ENCODE measurements at places on chromosomes 7 and 10.

DNA sequence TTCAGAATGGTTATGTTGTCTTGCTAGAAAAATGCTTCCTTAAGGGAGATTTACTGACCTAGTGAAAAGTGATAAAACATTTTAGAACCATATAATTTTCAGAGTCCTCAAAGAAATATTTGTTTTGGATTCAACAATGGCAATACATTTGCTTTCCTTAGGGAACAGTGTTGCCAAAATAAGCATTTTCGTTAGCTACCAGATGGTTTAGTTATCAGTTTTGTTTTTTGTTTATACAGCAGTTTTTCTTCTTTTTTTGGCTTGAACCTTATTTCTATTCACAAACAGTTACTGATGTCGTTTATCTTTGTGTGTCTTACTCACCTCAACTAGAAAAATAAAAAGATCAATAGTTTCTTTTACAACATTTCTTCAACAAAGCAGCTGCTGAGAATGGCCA, 48.6 kb downstream of the EXOC4 start:
- no peak for DNase-seq

GRCh38 chr7:147363101-147363500, 1227.5 kb upstream of the C7orf33 start:
- DNase-seq = no peak

- no peak for DNase-seq
Measured at GRCh38 chr7:129739427-129739826, 127.9 kb downstream of the NRF1 start.

DNA sequence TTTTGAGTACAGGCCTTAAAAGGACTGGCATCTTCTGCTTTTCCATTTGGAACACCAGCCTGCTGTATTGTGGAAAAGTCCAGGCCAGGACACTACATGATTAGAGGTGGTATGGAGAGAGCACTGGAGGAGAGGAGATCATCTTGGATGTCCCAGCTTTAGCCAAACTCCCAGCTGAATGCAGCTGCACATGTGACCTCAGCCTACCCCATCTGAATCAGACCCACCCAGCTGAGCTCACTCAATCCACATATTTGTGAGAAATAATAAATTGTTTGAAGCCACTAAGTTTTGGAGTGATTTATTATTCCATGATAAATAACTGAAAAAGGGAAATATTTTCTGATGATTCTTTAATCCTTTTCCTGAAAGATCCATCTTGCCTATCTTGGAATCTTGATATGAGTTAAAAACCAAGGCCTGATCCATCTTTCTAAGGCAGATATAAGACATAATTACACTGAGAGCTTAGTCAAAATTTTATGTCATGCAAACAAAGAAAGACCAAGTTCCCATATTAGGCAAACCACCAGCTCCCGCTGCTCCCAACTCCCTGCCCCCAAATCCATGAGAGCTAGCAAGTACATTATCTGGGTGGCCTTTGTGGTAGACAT, 55.1 kb upstream of the TRIL start:
- DNase-seq = no peak

- DNase-seq = no peak
Measured at GRCh38 chr7:818031-818699, 14.1 kb upstream of the SUN1 start.

- no peak for DNase-seq
Measured at GRCh38 chr7:23235813-23236221, 10.8 kb upstream of the GPNMB start.

- DNase-seq = no peak
Measured at GRCh38 chr10:93261089-93261488, 187.4 kb downstream of the CYP26A1 start.

GRCh38 chr7:131189488-131189887, 138.2 kb upstream of the MKLN1 start:
- DNase-seq = no peak

- no peak for DNase-seq
Measured at GRCh38 chr7:137703291-137704010, 143.3 kb downstream of the DGKI start.

DNA sequence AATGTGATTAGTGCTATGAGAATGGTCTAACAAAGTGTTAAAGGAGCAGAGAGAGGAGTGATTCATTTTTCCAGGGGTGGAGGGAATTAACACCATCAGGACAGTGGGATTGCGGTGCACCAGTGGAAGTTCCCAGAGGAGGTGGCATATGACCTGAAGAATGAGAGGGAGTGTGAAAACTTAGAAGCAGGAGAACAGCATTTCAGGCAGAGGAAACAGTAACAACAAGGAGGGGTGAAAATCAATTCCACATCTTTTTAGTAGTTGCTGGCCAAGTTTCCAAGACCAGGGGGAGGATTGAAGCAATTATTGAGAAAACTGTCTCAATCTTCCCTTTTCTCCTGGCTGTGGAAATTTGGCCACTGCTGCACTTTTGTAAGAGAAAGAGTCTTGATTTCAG, 23.7 kb upstream of the CCDC172 start:
- no peak for DNase-seq

- DNase-seq = no peak
Measured at GRCh38 chr10:3622845-3623621, 162.0 kb downstream of the KLF6 start.

DNA sequence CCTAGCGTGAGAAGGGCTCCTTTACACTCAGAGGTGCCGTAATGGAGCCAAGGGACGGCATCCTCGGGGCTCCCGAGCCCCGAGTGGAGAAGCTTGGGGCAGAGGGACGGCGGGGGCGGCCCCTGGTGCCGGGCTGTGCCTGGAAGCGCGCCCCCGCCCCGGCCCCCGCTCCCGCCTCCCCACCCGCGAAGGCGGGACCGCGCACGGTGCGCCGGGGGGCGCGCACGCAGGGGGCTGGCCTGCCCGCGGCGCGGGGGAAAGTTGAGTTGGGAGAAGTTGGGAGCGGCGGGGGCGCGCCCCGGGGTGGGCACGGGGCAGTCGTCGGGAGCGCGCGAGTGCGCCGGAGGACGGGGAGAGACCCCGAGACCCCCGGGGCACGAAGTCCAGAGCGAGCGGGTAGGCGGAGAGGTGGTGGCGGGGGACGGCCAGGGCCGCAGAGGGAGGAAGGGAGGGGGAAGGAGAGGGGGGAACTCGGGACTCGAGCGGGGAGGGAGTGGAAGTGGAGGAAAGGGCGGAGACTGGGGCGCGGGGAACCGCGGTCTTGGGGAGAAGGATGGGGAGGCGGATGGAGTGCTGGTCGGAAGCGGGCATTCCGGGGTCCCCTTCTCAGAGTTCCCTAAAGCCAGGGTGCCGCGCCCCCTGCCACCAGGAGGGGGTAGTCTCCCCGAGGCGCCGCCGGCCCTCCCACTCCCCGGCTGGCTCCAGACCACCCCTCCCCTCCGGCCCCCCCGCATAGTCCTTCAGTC, at the start of gene SLC4A2:
Gene SLC4A2, plus strand, starts transcription at position 223 of the 746 bp plus-strand sequence. CDS start 2,399 bp downstream, outside the sequence.
- DNase-seq = no peak

DNA sequence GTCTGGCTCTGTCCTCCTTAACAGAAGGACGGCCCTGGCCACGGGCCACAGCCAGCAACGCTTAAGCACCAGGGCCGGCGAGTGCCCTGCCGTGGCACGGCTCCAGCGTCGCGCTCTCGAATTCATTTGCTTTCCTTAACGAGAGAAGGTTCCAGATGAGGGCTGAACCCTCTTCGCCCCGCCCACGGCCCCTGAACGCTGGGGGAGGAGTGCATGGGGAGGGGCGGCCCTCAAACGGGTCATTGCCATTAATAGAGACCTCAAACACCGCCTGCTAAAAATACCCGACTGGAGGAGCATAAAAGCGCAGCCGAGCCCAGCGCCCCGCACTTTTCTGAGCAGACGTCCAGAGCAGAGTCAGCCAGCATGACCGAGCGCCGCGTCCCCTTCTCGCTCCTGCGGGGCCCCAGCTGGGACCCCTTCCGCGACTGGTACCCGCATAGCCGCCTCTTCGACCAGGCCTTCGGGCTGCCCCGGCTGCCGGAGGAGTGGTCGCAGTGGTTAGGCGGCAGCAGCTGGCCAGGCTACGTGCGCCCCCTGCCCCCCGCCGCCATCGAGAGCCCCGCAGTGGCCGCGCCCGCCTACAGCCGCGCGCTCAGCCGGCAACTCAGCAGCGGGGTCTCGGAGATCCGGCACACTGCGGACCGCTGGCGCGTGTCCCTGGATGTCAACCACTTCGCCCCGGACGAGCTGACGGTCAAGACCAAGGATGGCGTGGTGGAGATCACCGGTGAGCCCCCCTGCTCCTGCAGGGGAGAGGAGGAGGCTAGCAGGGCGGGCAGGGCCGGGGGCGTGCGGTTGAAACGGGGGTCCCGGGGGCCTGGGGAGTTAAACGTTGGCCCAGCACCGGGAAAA, at the start of gene HSPB1:
Gene HSPB1, plus strand, starts transcription at position 327 of the 855 bp plus-strand sequence. Its CDS starts 40 bp downstream, at position 367.
- peak; percentile 51 for DNase-seq

GRCh38 chr10:119634219-119634544, 17.0 kb upstream of the BAG3 start:
- no peak for DNase-seq

- no peak for DNase-seq
Measured at GRCh38 chr7:158279539-158280447, 307.8 kb downstream of the PTPRN2 start.

DNA sequence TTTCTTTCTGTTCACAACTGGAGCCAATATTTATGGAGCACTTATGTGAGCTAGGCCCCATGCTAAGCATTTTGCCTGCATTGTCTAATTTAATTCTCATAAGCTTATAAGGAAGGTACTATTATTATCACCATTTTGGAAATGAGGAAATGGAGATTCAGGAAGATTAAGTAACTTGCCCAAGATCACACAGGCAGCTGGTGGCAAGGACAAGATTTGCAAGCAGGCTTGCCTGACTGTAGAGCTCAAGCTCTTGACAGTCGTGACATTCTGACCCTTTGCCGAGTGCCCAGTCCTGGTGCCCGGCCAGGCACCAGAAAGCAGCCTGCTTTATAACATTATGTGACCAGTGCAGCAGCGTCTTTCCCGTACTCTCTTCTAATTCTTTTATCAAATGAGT, 38.2 kb downstream of the WNT2 start:
- DNase-seq = no peak

DNA sequence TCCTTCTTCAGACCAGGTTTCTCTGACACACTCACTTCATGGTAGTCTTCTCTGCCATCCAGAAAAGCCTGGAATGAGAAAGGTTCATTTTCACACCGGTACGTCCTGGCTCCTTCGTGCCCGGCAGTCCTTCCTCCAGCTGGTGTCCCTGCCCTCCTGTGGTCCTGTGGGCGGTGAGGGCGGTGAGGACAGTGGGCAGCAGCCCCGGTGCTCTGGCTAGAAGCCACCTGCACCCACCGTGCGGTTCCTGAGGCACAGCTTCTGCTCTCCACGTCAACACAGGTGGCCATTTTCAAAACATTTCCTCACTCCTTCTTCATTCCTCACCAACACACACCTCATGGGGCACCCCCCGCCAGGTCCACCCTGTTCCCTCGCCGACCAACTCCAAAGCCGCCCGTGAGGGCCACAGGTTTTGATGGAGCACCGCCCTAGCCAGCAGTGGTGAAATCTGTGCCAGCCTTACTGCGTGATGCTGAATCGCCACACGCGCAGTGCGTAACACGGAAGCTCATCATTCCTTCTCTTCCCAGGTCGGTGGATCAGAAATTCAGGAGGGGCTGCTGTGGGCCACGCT, 251.4 kb upstream of the RNF32 start:
- no peak for DNase-seq

GRCh38 chr7:36084485-36085091, 68.5 kb upstream of the EEPD1 start:
- no peak for DNase-seq

- DNase-seq = no peak
Measured at GRCh38 chr7:35760143-35760745, 40.6 kb upstream of the SEPTIN7 start.

- no peak for DNase-seq
Measured at GRCh38 chr10:51327432-51327831, 253.1 kb downstream of the PRKG1 start.

GRCh38 chr7:154627646-154628290, 375.2 kb downstream of the PAXIP1 start:
- no peak for DNase-seq

GRCh38 chr10:105759669-105760068, 1118.6 kb downstream of the SORCS3 start:
- DNase-seq = no peak

- no peak for DNase-seq
Measured at GRCh38 chr10:103762916-103763315, 92.5 kb downstream of the SH3PXD2A start.

DNA sequence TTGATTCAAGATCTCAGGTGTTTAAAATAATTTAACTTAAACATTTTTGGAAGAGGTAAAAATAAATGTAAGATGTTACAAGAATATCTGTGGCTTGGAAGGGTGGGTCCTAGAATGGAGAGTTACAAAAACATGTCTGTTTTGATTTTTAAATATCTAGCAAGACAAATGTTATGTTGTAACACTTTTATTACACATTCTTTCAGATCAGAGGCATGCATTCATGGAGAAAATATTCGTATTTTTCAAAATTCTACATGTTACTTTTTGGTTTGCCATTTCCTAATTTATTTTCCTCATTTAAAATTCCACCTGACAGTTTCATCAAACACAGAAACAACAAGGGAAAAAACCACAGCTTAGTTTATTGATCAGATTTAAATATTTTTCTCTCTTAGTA, 10.0 kb downstream of the WBP1L start:
- DNase-seq = no peak

DNA sequence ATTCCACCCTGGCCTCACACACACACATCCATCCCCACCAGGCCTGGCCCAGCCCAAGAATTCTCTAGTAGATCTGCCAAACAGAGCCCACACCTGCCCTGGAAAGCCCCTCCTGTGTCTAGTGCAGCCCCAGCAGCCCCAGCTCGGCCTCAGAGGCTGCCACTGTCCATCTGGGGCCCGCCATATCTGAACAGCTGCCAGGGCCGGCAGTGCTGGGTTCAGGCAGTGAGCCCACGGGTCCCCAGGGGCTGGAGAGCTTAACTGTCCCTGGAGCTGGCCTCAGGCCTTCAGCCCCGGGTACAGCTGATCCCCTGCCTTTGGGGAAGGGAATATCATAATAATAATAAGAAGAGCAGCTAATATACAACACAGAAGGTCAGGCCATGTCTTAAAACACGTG, 574 bp downstream of the MYL10 start:
- no peak for DNase-seq

- DNase-seq = no peak
Measured at GRCh38 chr7:120441850-120442249, 168.9 kb downstream of the KCND2 start.

- DNase-seq = no peak
Measured at GRCh38 chr7:107463139-107464078, 6.4 kb upstream of the GPR22 start.

DNA sequence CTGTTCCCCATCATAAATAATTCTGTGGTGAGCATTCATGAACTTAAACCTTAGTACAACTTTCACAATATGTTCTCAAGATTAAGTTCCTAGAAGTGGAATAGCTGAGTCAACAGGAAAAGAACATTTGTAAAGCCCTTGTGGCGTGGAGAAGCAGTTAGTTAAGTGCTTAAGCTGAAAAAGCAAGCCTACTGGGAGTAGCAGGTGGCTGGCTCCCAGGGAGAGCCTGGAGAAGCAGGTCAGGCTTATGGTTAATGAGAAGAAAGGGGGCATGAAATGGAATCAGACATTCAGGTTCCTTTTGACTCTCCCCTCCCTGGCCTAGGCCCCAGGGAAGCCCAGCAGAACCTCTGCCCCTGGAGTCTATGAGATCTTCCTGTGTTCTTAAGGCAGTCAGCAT, 35.3 kb downstream of the VSTM4 start:
- no peak for DNase-seq

Measured in activated CD8-positive, alpha-beta memory T cell treated with anti-CD3 and anti-CD28 coated beads for 1 hour (primary cell).